Ecto neural progenitor cell (in vitro differentiated cells): ENCODE measurements at places on chromosomes 13 and 19.

GRCh38 chr13:20776751-20777150 lies 3.0 kb upstream of the EEF1AKMT1 start:
- no peak for DNase-seq

- DNase-seq = no peak
These were observed 6.9 kb downstream of the ZNF490 start for GRCh38 chr19:12603714-12604113.

- no peak for DNase-seq
These were observed 24.6 kb downstream of the CCNE1 start for GRCh38 chr19:29836409-29836825.

DNA sequence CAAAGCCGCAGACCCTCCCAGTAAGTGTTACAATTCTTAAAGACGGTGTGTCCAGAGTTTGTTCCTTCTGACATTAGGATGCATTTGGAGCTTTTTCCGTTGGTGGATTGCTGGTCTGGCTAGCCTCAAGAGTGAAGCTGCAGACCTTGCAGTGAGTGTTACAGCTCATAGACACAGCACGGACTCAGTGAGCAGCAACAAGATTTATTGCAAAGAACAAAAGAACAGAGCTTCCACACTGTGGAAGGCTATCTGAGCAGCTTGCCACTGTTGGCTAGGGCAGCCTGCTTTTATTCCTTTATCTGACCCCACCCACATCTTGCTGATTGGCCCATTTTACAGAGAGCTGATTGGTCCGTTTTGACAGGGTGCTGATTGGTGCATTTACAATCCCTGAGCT lies 242.8 kb upstream of the SGCG start:
- DNase-seq = no peak

DNA sequence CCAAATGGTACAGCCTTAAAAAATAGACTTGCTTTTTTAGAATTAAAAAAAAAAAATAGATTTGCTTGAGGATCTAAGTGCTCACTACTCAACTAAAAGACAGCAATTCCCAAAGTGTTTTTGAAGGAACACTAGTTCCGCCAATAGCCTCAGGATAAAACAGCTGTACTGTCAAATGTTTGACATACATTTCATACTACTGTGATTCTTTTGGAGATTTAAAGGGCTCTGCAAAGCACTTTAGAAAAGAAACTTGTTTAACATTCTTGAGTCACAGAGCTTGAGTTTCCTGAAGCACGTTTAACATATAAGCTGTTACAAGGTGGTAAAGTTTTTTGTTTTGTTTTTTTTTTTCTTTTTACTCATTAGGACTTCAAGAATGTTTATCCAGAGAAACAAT lies 23.1 kb upstream of the KLF5 start:
- DNase-seq = no peak

GRCh38 chr13:29882076-29882475 lies 31.7 kb upstream of the UBL3 start:
- DNase-seq = no peak
